ENCODE measurements at places on chromosomes 2 and 18. TPM values are rescaled to one million over a fixed set of nuclear protein-coding genes. Genes with fewer than 3 reads are reported as not detected.

GRCh38 chr2:182248362-182248761 is 178.5 kb downstream of the PDE1A start:
- H3K27me3 ChIP-seq: no peaks in the 10 kb centered on the region
- H3K4me1 ChIP-seq: peaks cover 6% of the 10 kb centered on the region
- DNase-seq: no peak
- no peaks in the 10 kb centered on the region for H3K36me3 ChIP-seq

GRCh38 chr2:178395941-178396570 is 54.9 kb downstream of the PRKRA start:
- H3K27ac ChIP-seq: no peak overlapping the region
- no peak overlapping the region for H3K4me3 ChIP-seq
- H3K4me1 ChIP-seq: no peaks in the 10 kb centered on the region

DNA sequence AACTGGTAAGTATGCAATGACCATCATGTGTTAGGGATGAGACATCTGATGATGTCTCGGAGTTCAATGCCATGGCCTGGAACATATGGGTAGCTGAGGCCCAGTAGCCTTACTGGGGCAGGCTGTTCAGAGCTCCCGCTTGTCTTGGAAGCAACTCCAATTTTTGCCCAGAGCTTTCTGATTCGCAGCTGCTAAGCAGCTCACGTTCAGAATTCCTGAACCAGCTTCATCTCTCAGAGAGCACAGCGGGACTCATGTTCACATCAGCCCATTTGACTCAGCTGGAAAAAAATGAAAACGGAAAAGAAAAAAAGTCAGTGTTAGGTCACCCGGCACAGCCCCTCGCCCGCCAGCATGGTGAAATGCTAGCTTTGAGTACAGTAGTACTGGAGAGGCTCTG is 16.8 kb upstream of the LRATD1 start:
- H3K36me3 ChIP-seq: no peaks in the 10 kb centered on the region
- no peak for DNase-seq
- H3K4me1 ChIP-seq: no peaks in the 10 kb centered on the region
- no peaks in the 10 kb centered on the region for H3K27me3 ChIP-seq

- H3K27me3 ChIP-seq: no peaks in the 10 kb centered on the region
- H3K4me1 ChIP-seq: no peaks in the 10 kb centered on the region
- DNase-seq: no peak
- H3K4me3 ChIP-seq: no peak overlapping the region
Observed at GRCh38 chr2:44347526-44347925, 13.8 kb downstream of the PREPL start.

- DNase-seq: peak; percentile 25
- H3K4me1 ChIP-seq: no peaks in the 10 kb centered on the region
- H3K27ac ChIP-seq: no peak overlapping the region
Observed at GRCh38 chr18:63111671-63112402, 207.7 kb downstream of the BCL2 start.

GRCh38 chr18:59908799-59909198 is 9.0 kb downstream of the PMAIP1 start:
- H3K27me3 ChIP-seq: no peaks in the 10 kb centered on the region
- DNase-seq: no peak
- no peaks in the 10 kb centered on the region for H3K4me1 ChIP-seq
- no peaks in the 10 kb centered on the region for H3K36me3 ChIP-seq
- H3K4me3 ChIP-seq: no peak overlapping the region

GRCh38 chr18:77023102-77023782 is 109.3 kb downstream of the MBP start:
- H3K4me1 ChIP-seq: no peaks in the 10 kb centered on the region
- H3K27me3 ChIP-seq: no peaks in the 10 kb centered on the region
- H3K27ac ChIP-seq: no peak overlapping the region
- H3K4me3 ChIP-seq: no peak overlapping the region

GRCh38 chr18:48827291-48828193 is 123.2 kb downstream of the SMAD7 start:
- H3K27ac ChIP-seq: no peak overlapping the region
- no peak for DNase-seq
- no peaks in the 10 kb centered on the region for H3K36me3 ChIP-seq
- H3K27me3 ChIP-seq: no peaks in the 10 kb centered on the region

DNA sequence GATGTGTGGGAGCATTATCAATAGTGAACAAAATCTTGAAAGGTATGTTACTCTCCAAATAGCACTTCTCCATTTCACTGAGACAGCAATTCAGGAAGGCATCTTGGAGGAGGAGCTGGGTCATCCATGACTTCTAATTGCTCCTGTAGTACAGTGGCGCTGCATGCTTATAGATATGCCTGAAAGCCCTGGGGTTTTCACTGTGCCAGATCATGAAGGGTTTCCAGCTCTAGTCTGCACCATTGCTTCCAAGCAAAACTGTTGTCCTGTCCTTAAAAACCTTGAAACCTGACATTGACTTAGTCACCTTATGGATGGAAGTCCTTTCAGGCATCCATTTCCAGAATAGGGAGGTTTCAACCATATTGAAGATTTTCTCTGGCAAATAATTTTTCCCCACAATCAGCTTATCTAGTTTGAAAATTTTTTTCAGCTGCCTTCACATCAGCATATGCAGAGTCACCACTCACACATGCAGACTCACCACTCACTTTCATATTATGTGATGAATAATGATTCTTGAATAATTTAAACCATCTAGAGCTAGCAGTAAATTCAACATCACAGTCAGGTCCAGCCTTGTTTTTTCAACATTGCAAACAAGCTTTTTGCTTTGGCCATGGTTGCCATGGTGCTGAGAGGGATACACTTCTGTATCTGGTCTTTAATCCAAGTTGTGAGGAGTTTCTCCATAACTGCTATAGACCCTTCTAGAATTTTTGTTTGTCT is 297.1 kb downstream of the CLIP4 start:
- no peaks in the 10 kb centered on the region for H3K27me3 ChIP-seq
- no peak overlapping the region for H3K27ac ChIP-seq
- no peaks in the 10 kb centered on the region for H3K4me1 ChIP-seq
- H3K36me3 ChIP-seq: no peaks in the 10 kb centered on the region

DNA sequence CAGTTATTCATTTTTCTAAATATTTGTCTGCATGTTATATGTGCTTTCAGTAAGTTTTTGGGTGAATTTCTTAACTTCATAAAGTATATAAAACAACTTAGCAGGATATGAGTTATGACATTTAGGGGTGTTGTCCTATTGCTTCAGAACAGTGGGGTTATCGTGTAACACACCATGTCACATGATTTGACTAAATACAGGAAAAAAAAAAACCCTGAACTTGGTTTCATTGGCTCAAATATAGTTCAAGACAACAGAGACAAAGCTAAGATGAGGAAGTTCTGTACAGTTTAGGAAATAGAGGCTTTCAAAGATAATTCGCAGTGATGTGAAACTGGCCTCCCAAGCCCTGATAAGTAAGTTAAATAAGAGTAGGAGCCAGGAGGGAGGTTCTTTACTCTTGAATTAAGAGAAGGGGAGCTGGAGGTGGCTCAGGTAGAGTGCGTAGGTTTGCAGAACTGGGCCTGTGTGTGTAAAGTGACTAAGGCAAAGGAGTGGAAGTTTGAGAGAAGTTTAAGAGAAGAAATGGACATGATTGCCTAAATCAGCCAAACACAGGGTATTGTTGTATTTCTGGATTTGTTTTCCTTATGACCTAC is 53.9 kb downstream of the LIMS1 start:
- no peak overlapping the region for H3K4me3 ChIP-seq
- H3K36me3 ChIP-seq: no peaks in the 10 kb centered on the region
- peaks cover 23% of the 10 kb centered on the region for H3K4me1 ChIP-seq
- H3K27me3 ChIP-seq: no peaks in the 10 kb centered on the region
- DNase-seq: no peak

DNA sequence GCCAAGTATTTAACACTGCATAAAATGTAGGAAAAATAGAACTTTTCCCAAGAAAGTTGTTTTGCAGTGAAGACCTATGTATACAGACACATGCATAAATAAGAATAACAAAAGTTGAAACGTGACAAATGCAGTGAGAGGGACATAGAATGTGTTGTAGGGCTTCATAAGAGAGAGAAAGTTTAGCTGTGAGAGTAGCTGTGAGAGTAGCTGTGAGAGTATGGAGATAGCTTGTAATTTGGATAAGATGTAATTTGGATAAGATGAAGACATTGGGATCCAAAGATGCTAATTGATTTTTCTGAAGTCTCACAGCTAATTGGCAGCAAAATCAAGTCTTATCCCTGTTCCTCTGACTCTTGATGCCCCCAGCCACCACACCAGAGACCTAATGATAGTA is 170.9 kb downstream of the LRP1B start:
- no peaks in the 10 kb centered on the region for H3K27me3 ChIP-seq
- no peak overlapping the region for H3K4me3 ChIP-seq
- H3K4me1 ChIP-seq: no peaks in the 10 kb centered on the region
- DNase-seq: no peak

Gene PNO1
- 28.5 TPM for total RNA-seq

Gene CRYBA2
- not detected for total RNA-seq

Gene ACKR3
- 52.4 TPM for total RNA-seq

Gene DOK1
- 23.8 TPM for total RNA-seq

All from tibial nerve (tissue), 4 donors.